Activated naive CD8-positive, alpha-beta T cell treated with anti-CD3 and anti-CD28 coated beads for 36 hours (primary cell): ENCODE measurements at places on chromosomes 11 and 22.

DNA sequence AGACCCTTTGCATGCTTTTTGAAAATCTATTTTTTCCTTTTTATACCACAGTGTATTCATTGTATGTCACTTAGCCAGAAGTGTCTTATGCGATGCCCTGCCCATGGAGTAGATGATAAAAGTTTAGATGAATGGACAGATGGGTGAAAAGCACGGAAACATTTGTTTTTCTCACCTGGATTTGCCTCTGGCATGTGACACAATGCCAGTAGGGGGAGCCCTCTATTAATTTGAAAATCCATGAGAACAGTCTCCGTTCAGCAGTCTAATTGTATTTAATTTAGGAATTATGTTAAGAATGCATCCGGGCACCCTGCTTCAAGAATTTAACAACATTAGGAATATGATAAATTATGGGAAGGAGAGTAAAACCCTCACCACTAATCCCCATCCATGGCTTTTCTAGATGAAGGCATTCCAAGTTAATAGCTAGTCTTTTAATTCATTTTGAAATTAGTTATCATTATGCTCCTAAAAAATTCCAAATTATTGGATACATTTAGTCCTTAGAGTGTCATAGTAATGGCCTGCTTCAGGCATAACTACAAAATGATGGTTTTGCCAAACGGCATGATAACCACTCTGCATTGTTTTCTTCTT lies 55.3 kb upstream of the ALKBH3 start:
- DNase-seq, result no peak

GRCh38 chr11:1297576-1298473 lies 11.6 kb downstream of the TOLLIP start:
- no peak for DNase-seq

DNA sequence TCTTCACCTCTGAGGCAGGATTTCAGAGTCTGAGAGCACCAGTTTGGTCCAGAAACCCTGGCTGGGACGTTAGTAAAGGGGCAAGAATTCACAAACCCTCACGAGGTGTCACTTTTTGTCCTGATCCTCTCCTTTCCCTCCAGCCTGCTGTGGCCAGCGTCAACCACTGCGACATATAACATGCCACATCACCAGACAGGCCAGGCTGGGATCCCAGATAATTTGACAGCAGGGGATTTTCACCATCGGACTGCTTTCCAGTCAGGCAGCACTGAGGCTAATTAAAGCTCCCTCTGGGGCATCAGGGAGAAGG lies 36.8 kb upstream of the RBFOX2 start:
- DNase-seq, result no peak

- DNase-seq, result no peak
These were observed 47.7 kb upstream of the PPP6R3 start for GRCh38 chr11:68412593-68413475.

DNA sequence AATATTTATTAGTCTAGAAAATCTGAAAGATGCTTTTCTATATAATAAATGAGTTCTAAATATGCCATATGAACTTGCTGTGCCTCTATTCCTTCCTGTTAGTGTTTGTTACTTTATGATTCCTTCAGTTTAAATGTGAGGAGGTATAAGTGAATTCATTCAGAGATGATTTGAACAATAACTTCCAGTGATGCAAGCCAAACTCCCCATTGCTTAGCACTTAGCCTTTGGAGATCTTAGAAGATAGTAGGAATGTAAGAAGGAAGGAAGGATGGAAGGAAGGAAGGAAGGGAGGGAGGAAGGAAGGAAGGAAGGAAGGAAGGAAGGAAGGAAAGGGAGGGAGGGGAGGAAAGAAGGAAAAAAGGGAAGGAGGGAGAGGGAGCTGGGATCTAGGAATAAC lies 25.1 kb downstream of the MMP13 start:
- no peak for DNase-seq

- peak; percentile 21 for DNase-seq
These were observed 340.7 kb downstream of the LARGE1 start for GRCh38 chr22:33579448-33580093.

DNA sequence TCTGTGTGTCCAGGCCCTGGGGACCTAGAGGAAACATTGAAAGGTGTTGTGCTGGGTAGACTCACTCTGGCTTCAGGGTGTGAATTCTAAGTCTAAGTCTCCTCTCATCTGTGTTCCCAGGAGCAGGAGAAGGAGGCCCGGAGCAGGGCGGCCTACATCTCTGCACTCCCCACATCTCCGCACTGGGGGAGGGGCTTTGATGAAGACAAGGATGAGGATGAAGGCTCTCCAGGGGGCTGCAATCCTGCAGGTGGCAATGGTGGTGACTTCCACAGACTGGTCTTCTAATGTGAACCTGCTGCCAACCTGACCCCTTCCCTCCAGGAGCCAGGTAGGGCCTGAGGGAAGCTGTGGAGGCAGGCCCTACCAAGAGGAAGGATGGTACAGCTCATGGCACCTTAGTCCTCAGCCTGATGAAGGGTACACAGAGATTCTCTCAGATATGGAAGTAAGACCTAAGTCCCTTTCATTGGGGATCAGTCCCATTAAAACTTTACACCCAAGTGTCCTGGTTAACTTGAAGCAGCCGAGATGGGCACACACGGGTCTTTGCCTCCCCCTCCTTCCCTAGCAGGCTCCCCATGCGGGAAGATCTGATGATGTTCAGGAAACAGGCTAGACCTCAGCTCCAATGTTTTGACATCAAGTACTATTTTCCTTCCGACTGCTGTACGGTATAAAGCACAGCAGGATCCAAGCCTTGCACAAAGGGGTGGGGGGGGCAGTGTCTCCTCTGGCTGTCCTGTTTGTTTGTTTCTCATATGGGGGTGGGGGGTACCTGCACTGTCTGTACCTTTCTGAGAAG lies 25.0 kb downstream of the USP35 start:
- no peak for DNase-seq

DNA sequence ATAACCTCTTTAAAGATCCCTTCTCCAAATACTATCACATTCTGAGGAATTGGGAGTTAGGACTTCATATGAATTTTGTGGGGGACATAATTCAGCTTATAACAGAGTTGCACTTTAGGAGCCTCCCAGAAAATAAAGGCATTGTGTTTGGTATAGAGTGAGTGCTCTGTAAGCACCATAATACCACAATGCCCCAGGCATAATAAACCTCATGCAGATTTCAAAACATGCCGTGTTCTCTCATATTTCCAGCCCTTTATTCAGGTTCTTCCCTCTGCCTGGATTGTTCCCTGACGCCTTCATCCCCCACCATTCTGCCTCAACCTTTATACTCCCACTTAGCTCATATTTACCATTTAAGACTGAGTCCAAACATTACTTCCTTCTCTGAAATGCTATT lies 398.8 kb upstream of the FAT3 start:
- no peak for DNase-seq

GRCh38 chr22:24118689-24119384 lies 62.5 kb upstream of the SUSD2 start:
- no peak for DNase-seq

- DNase-seq, result no peak
These were observed 20.2 kb downstream of the CHST1 start for GRCh38 chr11:45644981-45645889.

- DNase-seq, result no peak
These were observed 13.5 kb upstream of the OSBP2 start for GRCh38 chr22:30680991-30681770.

DNA sequence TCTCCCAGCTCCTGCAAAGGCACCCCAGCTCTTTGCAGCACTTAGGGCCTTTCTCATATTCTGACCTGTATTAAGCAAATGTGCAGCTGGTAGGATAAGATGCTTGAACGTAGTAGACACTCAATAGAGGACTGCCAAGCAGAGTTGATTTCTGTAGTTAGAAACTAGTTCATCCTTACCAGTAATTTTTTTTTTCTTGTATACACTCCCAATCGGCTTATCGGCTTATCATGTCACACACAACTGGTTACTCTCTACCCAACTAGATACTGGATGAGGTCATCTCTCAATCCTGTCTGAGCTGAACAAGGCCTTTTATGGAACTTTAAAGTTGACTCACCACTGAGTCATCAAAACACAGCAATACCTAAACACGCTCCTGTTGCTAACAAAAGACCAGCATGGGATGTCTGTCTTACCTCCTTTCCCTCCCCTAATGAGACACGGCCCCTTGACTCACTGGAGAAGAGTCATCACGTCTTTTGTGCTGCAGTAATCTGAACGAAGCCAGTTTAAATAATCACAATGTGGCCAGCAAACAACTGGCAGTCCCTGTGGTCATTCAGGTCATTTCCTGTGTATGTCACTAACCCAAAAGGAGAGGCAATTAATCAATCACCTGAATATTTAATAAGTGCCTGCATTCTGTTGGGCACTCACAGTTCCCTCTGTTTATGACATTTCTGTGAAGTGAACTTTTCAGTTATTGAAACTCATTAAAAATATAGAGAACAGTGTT lies 7.5 kb upstream of the WEE1 start:
- DNase-seq, result peak; percentile 57

DNA sequence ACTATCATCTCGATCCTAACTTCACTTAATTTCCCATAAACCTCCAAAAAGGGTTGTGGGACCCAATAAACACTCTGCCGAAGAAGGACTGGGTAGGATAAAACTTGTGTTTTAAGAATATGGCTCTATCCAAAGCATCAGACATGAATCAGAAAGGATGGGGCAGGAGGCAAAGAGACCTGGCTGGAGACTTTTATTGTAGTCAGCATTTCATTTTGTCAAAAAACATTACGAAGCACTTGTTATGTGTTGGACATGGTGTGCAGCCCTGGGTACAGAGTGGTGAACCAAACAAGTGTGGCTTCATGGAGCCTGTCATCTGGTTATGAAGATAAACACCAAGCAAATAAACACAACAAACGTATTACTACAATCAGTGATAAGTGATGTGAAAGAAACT lies 17.3 kb downstream of the IL10RA start:
- DNase-seq, result no peak

DNA sequence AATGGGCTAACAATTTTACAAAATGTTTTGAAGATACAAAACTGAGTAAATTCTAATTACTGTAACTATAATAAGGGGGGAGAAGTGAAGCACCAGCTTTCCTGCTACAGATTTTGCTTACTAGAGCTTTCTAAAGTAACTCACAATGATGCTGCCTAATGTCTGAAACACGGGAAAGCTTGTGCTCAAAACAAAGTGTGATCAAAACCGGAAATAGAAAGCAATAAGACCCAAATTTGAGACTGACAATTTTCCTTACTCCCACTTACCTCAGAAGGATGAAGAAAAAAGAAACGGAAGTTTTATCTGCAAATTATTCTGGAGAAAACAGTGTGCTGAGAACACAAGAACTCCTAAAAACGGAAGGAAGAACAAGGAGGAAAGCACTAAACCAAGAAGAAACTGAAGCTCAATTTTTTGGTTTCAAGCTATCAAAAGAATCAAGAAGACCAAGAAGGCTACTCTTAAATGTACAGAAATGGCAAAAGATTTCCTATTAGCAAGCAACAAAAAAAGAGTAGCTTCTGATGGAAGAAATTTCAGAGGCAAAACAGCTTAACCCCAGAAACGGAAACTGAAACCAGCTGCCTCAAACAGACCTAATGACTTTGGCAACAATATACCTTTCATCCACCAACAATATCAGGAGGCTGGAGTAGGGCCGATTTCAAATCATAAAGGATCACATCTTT lies 33.4 kb downstream of the AMBRA1 start:
- peak; percentile 16 for DNase-seq

DNA sequence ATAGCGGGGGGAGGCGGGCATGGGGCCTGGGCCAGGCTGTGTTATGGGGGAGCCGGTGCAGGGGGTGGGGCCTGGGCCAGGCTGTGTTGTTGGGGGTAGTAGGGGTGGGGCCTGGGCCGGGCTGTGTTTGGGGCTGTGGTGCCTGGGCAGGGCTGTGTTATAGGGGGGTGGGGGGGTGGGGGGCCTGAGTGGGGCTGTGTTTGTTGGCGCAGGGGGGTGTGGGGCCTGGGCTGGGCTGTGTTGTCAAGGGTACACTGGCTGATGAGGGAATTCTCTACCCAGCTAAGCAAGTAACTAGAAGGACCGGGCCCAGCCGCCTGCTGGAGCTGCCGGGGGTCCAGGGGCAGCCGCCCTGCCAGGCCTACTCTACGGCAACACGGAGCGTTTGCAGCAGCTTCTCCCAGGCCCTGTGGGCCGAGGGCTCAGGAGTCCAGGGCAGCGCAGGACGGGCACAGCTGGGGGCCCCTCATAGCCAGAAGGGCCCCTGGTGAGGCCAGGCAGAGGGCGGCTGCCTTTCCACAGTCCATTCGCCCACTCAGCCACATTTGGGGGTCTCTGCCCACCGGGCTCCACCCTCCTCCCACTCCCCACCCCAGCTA lies 10.1 kb upstream of the PIM3 start:
- no peak for DNase-seq

DNA sequence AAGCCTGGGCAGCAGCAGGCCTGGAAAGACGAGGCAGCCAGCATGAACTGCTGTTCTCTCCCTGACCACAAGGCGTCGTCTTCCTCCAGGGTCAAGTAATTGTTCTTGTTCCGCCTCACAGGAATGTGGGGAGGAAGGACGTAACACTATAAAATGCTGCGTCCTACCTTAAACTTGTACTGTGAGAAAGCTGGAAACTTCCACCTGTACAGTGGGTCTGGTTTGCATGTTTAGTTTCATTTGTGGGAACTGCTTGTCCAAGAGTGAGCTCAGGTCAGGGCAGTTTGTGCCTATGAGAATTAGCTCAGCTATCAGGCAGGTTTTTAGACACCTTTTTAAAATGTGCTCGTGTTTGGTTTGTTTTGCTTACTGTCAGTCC lies 55.2 kb downstream of the PANX1 start:
- peak; percentile 2 for DNase-seq

DNA sequence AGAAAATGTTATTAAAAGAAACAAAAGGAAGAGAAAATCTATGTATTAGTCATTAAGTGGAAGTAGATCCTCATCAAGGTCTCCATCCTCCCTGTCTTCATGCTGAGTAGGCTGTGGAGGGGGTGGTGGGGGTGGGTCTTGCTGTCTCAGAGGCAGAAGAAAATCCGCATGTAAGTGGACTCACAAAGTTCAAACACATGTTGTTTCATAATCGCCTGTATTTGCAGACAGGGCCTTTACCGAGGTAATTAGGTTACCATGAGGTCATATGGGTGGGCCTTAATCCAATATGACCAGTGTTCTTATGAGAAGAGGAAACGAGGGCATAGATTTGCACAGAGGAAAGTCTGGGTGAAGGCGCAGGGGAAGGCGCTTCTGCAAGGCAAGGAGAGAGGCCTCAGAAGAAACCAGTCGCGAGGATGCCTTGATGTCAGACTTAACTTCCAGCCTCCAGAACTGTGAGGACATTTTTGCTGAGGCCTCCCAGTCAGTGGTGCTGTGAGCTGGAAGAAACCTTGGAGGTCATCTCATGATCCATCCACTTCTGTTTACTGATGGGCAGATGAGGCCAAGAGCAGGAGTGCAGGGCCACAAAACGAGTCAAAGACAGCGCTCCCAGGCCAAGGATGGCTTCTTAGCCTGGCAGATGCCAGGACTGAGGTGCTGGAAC lies 49.3 kb upstream of the THY1 start:
- no peak for DNase-seq

DNA sequence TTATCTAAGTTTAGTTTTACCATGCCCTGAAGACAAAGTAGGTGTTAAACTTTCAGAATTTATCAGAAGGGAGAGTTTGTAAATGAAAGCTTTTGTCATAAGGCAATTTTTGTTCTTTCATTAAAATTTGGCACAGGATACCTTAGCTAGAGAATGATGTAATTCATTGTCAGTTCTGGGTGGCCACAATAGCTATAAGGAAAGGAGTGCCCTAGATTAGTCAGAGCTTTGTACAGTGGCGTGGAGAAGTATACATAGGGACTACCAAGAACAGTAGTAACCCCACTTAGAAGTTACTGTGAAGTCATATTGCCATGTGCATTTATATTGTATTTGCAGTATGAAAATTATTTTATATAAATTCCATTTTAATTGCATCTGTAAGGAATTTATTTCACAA lies 126.3 kb upstream of the CARD18 start:
- DNase-seq, result no peak

- no peak for DNase-seq
These were observed 666.6 kb downstream of the LUZP2 start for GRCh38 chr11:25163421-25163820.
